ENCODE measurements at places on chromosomes 12 and 14.

DNA sequence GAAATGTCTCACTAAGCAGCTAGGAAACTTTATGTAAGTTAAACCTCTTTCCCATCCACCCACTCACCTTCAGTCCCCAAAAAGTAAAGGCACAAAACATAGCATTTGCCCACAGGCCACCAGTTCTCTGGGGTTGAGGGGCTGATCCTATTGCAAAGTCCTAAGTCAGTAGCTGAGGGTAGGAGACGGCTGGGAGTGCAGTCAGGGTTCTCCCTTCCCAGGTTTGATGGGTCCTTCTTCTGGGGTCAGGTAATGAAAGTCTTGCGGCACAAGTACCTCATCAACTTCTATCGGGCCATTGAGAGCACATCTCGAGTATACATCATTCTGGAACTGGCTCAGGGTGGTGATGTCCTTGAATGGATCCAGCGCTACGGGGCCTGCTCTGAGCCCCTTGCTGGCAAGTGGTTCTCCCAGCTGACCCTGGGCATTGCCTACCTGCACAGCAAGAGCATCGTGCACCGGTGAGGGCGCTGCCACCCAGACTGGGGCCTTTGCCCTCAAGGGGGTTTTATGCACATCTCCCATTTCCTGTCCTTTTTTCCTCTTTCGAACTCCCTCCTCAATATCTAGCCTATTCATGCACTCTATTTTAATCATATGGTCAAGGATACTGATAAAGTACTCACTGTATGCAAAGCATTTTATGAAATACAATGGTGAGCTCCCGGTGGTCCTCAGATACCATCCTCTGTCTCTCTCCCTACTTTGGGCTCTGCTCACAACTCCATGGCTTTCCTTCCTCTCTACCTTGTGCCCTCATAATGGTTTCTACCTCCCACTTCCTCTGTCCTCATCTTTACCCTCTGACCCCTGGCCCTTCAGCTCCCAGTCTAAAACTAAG, 986 bp downstream of the TSSK4 start:
- DNase-seq = no peak

- peak; percentile 24 for DNase-seq
These were observed 107.5 kb downstream of the PHLDA1 start for GRCh38 chr12:75923964-75924666.

- no peak for DNase-seq
These were observed 17.8 kb upstream of the SALL2 start for GRCh38 chr14:21543963-21544362.

DNA sequence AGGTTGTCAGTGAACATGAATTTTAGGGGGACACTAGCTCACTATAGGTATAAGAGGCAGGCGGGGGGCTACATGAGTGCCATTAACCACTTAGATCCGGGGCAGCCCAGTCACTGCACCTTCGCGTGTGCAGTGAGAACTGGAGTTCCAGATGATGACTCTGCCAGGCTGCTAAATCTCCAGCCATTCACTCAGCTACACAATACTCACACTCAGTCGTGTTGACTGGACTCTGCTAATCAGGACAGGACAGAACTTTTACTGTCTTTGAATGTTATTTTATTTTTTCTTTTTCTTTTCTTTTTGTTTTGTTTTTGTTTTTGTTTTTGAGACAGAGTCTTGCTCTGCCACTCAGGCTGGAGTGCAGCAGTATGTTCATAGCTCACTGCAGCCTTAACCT, 465.6 kb downstream of the AACS start:
- DNase-seq = no peak

DNA sequence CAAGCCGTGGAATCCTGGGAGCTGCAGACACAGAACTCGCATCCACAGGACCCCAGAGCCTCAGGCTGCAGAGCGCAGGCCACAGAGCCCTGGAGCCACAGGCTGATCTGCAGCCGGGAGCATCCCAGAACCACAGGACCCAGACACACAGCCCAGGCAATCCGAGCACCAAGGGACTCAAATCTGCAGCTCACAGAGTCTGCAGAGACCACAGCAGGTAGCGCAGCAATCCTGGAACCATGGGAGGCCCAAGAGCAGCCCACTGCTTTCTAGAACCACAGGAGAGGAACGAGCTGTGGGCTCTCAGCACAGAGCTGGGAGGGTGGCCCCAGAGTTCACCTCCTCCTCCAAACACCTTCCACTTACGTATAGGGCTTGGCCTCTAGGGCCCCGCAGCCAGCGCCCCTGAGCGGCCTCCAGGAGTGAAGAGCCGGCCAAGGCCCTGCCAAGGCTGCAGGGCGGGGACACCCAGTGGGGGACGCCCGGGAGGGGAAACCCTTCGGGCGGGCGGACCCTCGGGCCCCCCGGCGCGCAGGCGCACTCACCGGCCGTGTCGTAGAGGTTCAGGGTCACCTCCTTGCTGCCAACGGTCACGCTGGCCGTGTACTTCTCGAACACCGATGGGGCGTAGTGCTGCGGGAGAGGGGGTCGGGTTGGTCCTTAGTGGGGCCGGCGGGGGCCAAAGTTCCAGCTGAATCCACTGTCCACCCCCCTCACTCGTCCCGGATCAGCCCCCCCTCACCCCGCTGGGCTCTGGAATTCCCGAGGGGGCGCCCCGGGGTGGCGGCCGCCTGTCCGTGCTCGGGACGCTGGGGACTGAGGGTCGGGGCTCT, 665 bp downstream of the RHOF start:
- DNase-seq = no peak

DNA sequence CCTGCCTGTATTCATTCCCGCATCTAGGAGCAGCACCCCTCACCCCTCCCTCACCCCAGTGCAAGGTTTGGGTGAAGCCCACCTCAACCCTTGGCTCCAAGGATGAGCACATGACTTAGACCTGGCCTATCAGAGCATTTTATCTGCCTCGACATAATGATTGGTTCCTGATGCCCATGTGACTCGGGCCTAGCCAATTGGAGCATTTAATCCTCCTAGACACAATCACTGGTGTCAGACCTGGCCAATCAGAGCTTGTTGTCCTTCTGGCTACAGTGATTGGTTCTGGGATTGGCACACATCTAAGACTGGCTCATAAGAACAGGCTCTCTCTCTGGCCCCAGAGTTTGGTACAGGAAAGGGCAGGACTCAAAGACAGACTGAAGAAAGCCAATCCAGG, 73.1 kb upstream of the MYL2 start:
- no peak for DNase-seq

GRCh38 chr14:29724991-29725390, 202.7 kb downstream of the PRKD1 start:
- DNase-seq = peak; percentile 49

- DNase-seq = no peak
These were observed 9.6 kb downstream of the RIOX1 start for GRCh38 chr14:73500360-73500759.

DNA sequence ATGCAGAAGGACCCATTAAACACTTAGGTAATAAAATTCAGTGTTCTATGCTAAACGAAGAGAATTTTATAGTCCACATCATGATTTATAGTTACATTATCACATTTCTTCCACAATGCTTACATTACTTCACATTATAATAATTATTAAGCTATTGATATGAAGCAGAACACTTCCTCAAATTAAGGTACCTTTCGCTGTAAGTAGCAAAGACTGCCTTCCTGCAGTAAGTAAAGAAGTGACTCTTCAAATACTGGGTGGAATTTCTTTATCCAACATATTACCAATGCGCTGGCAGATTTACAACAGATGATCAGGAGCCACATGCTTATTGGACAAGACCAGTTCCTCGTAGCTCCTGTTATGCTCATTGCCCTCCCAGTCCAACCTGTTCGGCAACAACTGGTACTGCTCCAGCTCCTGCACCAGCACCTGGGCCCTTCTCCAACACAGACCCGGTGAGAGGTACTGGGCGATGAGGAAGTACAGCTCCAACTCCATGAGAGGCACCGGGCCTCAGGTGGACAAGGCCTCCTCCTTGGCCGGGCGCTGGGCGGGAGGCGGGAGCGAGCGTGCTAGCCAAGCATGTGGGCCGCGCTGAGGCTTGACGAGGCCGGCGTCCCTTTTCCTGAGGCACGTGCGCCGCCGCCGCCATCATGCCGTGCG, 210.7 kb upstream of the ATP2B1 start:
- no peak for DNase-seq

Data from EH (cell line).